ENCODE measurements at places on chromosomes 7 and 10.

DNA sequence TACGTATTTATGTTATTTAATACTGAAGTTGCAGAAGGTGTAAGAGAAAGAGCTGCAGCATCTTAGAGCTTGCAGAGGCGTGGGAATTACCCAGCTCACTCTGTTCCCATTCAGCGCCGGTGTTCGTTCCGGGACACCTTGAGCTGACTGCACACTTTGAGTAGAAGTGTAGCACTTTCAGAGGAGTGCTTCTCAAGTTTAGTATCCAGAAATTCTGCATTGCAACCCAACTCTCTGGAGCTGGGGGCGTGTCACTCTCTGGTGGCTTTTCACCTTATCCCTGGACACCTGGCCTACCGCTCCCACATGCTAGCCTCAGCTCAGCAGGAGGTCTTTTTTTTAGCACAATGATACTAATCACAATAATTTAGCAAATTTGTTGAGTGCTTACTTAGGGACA is 66.4 kb upstream of the SHH start:
- DNase-seq: no peak

DNA sequence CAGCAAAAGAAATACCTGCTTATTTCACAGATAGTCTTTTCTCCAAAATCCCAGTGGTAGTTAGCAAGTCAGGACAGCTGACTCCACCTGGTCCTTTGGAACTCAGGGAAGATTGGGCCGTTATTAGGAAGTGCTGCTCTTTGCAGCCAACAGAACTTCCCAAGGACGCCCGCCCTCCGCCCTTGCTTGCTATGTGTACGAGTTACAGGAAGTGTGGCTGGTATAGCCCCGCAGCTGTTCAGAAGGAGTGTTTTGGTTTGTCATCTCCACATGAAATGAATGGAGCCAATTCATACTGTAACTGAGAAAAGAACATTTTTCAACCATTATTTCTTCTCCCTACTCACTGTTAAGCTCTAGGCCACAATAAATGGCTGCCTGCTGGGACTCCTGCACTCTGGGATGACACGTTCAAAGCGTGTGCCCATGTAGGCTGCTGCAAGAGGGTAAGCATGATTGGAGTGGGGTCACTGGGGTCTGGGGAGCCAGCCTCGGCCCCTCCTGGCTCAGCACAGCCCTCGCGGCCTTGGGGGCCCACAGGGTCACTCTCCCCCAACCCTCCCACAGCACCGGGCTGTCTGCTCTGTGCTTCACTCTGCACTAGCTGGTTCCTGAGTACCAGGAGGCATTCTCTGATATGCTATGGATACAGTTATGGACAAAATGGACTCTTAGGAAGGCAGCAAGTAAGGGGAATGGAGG is 244.0 kb downstream of the EBF3 start:
- no peak for DNase-seq

DNA sequence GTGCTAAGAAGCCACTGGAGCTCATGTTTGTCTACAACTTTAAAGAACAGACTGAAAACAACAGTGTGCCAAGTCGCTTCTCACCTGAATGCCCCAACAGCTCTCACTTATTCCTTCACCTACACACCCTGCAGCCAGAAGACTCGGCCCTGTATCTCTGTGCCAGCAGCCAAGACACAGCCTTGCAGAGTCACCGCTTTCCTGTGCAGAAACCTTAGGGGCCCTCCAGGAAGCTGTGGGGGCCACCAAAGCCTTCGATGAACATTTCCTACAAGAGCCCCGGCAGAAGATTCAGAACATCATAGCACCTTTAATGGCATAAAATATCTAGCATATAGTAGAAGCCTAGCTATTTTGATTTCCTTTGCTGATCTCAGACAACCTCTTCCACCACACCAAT is 88.0 kb upstream of the PRSS58 start:
- no peak for DNase-seq

DNA sequence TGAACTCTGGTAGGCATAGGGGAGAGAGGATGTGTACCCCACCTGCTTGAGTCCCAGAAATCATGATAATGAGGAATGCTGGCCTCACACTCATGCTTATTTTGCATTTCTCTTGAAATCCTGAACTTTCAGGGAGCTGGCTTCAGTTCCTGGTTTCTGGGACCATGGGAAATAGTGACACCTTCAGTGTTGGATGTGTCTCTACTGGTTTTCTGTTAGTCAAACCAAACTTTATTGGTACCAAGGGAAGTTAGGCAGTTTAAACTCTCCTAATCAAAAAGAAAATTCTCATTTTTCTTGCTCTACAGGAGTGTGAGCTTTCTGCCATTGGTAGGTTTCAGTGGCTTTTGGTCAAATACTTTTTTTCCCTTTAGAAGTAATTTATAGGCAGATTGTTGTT is 11.8 kb upstream of the PCGF5 start:
- DNase-seq: no peak

GRCh38 chr7:5218564-5219360 is 28.7 kb downstream of the WIPI2 start:
- no peak for DNase-seq

DNA sequence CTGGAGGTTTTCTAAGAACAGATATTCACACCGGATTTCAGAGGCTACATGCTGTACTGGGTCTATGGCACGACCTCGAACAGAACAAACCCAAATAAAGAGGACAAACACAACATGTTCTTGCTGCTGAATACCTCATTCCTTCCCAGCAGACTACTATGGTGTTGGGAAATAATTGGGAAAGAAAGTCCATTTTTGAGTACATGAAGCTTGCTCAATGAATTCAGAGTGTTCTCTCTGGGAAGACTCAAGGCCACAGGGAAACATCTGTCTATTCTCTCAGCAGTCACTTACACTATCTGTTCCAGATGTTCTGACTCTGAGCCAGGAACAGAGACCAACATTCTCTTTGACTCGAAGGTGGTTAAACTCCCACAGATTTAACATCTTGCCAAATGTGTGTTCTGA is 30.9 kb downstream of the LAMB1 start:
- no peak for DNase-seq

DNA sequence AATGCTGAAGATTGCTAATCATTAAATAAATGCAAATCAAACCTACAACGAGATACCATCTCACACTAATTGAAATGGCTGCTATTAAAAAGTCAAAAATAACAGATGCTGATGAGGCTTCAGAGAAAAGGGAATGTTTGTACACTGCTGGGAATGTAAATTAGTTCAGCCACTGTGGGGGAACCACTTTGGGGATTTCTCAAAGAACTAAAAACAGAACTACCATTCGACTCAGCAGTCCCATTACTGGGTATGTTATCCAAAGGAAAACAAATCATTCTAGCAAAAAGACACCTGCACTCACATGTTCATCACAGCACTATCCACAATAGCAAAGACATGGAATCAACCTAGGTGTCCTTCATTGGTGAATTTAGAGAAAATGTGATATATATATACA is 379.0 kb upstream of the CNTNAP2 start:
- no peak for DNase-seq

GRCh38 chr10:50510517-50511473 is 113.0 kb downstream of the SGMS1 start:
- DNase-seq: no peak
